ENCODE measurements at places on chromosomes 2 and 18.

DNA sequence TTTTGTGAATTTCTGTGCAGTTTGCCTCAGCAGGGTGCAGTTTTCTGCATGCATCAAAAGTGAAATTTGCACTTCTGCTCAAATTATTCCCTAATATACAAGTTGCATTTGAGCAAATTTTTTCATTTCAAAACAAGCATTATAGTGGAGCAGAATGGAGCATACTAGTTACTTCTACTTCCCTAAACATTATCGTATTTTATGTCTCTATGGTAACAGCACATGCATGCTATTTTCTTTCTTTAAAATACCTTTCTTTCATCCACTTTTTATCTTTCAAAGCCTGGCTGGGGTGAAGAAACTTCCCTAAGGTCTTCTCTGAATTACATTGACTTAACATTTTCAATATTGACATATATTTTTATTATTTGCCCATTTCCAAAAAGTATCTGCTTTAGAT is 11.2 kb downstream of the RHBDD1 start:
- no peak for DNase-seq

GRCh38 chr18:38690626-38691025 is 1125.0 kb upstream of the CELF4 start:
- DNase-seq, result no peak

DNA sequence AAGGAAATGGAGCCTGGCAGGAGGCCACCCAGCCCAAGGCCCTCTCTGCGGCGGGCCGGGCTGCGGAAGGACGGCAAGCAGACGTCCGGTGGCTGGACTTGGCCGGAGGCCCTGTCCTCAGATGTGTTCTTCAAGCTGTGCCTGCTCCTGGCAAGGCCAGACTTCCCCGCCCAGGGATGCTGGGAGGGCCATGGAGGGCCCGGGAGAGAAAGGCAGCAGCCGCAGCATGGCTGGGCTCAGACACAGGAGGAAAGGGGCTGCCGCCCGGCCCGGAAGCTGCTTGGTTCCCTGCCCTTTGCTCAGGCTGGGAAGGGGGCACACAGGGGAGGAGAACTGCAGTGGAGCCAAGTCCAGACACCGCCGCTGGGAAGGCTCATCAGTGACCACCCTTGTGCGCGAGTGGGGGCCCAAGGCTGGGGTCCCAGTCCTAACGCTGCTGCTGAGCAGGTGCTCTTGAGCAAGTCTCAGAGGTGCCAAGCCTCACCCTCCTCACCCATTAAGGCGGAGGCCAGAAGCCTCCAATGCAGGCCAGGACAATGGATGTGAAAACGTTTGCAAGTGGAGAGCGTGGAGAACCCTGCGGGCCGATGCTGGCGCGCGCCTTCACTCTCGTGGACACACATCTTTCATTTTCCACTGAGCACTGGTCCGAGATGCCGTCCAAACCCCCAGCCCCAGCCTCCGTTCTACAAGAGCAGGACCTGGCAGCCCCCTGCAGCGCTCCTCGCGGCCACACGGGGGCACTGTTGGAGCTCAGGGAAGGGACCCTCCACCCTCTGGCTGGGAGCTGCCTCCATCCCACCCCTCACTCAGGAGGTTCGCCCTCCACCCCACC is 7.9 kb downstream of the CROCC2 start:
- no peak for DNase-seq

GRCh38 chr2:187442378-187442777 is 5.7 kb downstream of the CALCRL start:
- DNase-seq, result no peak

DNA sequence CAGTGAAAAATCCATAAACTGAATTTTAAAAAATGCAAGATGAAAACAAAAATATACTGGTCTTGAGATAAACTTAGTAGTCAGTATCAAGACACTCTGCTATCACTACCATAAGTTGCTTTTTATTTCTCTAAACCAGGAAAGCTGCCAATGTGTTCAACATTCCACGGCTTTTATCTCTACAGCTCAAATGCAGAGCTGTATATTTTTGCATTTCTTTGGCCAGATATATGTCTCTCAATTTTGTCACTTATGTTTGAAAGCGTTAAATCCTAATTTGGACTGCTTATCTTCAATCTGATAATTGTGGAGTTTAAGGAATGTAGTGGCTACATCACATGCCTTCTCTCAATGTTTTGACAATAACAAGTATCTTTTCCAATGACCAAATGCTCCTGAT is 609.5 kb downstream of the EPHA4 start:
- no peak for DNase-seq

- DNase-seq, result no peak
Measured at GRCh38 chr2:143123911-143124310, 5.3 kb upstream of the ARHGAP15 start.

DNA sequence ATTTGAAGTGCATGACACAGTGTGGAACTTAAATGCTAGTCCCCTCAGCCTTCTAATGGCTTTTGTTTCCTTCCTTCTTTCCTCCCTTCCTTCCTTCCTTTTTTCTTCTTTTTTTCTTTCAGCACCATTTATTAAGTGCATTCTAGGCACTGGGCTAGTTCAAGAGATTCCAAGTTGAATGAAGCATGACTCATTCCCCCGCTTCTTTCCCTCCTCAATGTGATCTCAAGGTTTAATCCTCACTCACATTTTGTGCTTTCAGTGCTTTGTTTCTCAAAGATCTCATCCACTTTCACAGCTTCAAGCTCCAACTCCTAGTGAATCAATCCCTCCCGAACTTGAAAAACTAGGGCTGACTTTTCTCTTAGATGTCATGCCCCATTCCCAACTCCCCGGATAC is 90.1 kb downstream of the LBH start:
- peak; percentile 8 for DNase-seq

DNA sequence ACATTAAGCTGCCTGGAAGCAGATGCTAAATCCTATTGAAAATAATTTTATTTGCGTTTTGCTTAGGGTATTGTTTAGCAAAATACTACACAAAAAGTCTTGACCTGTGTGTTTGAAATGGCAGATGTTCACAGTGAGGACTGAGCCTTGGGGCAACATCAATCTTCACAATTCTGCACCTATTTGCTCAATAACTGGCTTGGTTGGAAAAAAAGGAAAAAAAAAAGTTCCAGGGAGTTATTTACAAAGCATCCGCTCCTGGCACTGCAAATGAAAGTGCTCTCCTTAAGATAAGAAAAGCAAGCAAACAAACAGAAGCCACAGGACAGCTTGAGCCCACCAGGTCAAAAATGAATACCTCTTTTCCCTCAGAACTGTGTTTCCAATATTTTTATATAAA is 77.7 kb downstream of the MAP2 start:
- DNase-seq, result no peak

- DNase-seq, result no peak
Measured at GRCh38 chr2:234142530-234142929, 92.0 kb downstream of the SPP2 start.
